ENCODE measurements at places on chromosomes 13 and 19.

DNA sequence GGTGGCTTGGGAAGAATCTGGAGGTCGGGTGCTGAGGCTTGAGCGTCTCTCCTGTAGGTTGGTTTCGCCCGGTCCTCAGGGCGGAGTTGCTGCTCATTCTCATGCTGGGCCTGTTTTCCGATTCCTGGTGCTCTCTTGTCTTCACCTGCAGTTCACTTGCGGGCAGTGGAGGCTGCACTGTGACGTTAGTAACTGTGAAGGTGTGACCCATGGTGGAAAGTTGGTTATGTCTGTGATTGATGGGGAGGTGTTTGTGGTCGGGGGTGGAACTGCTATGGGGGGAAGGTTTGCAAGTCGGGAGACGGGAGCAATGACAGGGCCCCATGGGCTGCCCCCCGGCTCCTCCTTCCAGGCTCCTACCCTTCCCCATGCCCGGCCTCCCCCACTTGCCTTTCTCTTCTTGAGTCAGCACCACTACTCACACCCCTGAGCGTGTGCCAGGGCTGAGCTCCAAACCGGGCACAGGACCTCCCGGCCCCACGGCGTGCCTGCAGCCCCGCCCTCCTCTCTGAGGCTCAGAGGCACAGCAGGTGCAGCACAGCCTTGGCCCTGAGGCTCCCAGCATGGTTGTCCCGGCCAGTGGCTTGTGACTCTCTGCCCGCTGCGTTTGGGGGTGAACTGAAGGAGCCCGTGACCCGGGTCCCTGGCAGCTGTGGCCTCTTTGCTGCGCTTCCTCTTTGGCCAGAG, 79.1 kb downstream of the ATP11A start:
- DNase-seq = no peak

- DNase-seq = no peak
These were observed 25.2 kb downstream of the IL17D start for GRCh38 chr13:20728579-20729311.

GRCh38 chr19:1166872-1167573, 7.0 kb downstream of the SBNO2 start:
- no peak for DNase-seq

DNA sequence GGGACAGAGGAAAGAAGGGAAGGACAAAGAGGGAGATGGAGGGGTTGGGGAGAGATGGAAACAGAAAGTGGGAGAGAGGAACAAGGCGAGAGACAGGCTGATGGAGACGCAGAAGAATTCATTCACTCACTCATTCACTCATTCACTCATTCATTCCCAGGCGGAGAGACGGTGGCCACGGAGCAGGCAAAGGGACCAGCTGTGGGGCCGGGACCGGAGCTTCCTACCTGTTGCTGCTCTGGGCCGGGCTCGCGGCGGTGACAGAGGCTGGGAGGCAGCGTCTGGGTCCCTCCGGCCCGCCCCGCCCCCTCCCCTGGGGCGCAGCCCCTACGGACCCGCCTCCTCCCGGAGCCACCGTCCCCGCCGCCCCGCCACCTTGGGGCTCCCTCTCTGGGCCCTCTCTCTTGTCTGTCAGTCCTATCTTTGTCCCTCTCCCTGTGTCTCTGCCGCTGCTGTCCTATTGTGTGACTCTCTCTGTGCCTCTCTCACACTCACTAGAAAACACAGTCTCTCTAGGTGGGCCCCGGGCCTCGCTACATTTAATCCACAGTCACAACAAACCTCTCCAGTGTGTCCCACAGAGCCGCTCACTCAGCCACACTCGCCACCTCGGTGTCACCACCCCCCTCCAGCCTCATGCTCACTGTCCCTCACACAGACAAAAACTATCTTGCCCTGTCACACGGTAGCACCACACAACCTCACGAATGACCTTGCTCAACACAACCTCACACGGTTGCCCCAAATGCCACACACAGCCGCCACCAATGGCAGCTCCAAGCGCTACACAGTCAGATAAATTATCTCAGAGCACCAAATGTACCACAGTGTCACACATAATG, at the start of gene GNG8:
Gene GNG8, minus strand, starts transcription at position 283 of the 842 bp plus-strand sequence. CDS start 1,520 bp downstream, outside the sequence.
- no peak for DNase-seq

- DNase-seq = no peak
These were observed 892 bp downstream of the TRIR start for GRCh38 chr19:12733369-12734214.

DNA sequence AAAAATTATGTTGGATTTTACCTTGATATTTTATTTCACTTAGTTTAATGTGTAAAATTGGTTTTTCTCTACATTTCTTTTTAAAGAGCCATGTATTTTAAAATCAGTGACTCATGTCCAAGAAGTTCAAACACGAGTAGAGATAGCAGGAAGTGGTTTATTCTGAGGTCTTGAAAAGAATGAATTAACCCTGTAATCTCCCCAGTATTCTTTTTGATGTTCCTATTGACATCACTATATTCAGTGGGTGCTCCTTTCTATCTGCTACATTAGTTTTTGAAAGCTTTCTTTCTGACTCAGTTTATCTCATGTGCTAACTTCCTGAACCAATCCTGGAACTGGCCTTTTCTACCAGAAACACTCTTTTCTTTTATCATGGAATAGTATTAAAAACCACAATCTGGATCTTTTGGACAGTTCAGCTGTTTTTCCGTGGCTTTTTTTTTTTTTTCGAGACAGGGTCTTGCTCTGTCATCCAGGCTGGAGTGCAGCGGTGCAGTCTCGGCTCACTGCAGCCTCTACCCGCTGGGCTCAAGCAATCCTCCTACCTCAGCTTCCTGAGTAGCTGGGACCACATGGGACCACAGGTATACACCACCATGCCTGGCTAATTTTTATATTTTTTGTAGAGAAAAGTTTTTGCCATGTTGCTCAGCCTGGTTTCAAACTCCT, 114.9 kb downstream of the PCCA start:
- no peak for DNase-seq

- no peak for DNase-seq
These were observed 440.0 kb downstream of the KCTD12 start for GRCh38 chr13:76446191-76446590.

- no peak for DNase-seq
These were observed 7.7 kb upstream of the TBC1D4 start for GRCh38 chr13:75489502-75490263.

- peak; percentile 12 for DNase-seq
These were observed 2.6 kb upstream of the MCEMP1 start for GRCh38 chr19:7674010-7675005.

- no peak for DNase-seq
These were observed 17.9 kb downstream of the BTBD2 start for GRCh38 chr19:1997353-1998233.

DNA sequence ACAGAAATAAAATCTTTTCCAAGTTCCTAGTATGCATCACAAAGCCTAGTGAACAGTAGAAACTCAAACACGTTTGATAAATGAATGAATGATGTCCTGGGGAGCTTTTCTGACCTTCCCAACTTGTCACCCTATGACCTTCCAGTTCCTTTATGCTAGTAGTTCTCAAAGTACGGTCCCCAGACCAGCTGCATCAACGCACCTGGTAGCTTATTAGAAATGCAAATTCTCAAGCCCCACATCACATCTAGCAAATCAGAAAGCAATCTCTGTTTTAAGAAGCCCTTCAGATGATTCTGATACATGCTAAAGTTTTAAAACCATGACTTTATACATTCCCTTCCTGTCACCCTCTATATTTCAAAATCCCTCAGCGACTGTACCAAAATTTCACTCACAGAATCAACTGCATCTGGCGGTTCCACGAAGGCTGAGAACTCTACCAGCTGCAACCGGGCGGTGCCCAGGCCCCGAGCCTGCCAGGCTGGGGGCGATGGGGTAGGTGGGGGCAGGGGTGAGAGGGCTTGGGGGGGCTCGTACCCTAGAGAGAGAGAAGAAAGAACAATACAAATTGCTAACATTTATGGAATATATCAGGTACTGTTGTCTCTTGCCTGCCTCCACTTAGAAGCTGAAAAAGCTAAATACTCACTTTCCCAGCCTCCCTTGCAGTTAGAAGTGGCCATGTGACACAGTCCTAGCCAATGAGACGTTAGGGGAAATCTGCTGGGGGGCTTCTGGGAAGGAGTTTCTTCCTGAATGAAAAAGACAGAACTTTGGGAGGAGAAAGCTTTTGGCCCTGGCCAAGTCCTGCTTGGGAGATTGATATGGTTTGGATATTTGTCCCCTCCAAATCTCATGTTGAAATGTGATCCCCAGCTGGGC, 13.3 kb downstream of the CD37 start:
- no peak for DNase-seq

DNA sequence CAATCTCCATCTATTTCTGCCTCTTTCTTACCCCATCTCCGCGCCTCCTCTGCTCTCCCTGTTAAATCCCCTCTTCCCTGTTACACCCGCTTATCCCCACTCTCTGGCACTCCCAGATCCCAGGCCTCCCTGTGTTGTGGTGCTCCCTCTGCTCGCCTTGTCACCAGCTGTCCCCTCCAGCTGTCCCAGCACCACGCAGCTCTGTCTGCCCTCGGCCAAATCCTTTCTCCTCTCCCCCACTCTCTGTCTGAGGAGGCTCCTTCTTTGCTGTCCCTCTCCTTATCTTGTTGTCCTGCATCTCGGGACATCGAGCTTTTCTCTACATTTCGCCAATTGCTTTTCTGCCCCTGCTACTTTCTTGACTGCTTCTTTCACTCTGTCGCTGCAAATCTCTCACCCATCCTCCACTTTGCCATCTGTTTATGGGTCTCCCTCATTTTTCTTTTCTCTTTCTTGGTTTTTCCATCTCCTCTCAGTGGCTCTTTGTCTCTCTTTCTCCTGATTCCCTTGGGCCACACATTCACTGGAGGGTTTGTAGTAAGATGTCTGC, 941 bp downstream of the ZNF160 start:
- DNase-seq = no peak

DNA sequence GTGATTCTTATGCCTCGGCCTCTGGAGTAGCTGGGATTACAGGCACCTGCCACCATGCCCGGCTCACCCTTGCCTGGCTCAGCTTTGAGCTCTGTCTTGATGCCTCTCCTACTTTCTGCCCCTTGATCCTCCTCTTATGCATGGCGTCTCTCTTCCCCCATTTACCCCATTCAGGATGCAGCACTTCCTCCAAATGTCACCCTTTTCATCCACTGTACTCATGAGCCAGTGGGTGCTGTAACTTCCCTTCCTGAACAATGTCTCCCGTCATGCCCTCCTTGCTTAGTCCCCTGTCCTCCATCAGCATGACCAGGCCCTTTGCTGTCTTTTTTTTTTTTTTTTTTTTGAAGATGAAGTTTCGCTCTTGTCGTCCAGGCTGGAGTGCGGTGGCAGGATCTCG, 3.4 kb upstream of the SIGLEC9 start:
- no peak for DNase-seq

DNA sequence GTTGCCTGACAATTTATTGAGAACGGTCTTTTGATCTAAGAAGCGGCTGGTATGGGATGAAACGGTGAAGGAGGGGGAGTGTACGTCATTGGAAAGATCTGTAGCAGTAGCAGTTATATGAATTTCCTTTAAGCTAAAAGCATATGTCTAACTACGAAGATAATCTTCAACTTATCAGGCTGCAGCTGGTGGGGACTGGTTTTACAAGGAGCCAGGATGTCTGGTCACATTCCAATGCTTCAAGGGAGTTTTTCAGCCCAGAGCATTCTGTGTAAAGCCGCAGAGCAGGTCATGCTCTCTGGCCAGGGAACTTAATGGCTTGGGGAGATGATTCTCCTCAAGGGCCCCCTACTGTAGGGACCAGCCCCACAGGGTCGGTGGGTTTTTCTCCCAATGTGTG, 29.2 kb downstream of the CLEC4M start:
- DNase-seq = no peak

- no peak for DNase-seq
These were observed 34.4 kb downstream of the MZT1 start for GRCh38 chr13:72692884-72693514.

DNA sequence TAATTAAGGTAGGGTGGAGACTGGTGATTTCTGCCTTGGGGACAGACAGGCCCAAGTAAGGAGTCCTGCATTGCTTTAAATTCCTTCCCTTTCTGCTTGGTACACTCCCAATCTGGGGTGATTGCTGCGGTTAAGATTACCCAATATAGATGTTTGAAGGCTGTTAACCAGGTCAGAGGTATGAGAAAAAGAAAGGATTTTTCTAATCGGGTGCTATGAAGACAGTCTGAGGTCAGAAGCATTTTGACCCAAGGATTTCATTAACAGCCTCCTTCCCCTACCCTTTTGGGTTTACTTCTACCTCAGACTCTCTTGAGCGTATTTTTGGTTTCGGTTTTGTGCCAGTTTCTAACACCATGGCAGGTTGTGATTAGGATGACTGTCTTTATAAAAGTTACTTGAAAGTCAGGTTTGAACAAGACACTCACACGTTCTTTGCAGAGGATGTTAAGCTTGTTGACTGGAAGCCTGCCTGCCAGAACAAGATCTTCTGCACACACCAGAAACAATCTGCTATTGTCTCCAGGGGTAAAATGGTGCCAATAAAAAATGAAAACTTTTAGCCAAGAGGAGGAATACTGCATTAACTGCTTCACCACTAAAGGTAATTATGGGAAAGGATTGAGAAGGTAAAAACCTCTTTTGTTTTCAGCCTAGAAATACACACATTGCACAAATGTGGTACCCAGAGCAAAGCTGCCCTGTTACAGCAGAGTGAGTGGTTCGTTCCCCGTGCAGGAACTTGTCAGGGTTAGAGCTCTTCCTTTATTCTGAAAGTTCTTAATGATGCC, 108.8 kb downstream of the NDFIP2 start:
- DNase-seq = no peak

GRCh38 chr13:109274188-109274821, 512.1 kb downstream of the IRS2 start:
- no peak for DNase-seq

GRCh38 chr13:84588023-84588422, 705.7 kb upstream of the SLITRK1 start:
- no peak for DNase-seq

GRCh38 chr19:10374931-10375330, 5.4 kb downstream of the TYK2 start:
- DNase-seq = no peak

DNA sequence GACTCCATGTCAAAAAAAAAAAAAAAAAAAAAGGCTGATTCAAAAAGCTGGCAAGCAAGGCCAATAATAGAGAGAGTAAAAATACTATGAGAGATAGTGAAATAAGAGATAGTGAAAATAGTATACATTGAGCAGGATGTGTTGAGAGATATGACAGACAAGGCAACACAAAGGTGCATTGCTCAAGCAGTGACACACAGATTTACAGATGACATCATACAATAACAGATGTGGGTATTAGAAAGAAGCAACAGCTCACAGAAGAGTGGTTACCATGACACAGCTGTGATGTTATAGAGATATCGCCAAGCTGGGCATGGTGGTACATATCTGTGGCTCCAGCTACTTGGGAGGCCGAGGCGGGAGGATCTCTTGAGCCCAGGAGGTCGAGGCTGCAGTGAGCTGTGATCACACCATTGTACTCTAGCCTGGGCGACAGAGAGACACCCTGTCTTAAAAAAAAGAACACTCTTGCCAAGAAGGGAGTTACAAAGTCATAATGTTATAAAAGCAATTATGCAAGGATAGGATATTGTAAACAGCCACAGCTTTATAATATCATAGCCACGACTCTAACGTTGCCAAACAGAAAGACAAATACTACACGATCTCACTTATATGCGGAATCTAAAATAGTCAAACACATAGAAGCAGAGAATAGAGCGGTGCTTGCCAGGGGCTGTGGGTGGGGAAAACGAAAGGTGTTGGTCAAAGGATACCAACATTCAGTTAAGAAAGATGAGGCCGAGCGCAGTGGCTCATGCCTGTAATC, 10.3 kb downstream of the TNFSF9 start:
- no peak for DNase-seq

Measured in GDM1 (cell line).